ENCODE measurements at places on chromosomes 2 and 18.
A peak's percentile ranks its signal among the peaks of the same experiment; 100 is the strongest.

DNA sequence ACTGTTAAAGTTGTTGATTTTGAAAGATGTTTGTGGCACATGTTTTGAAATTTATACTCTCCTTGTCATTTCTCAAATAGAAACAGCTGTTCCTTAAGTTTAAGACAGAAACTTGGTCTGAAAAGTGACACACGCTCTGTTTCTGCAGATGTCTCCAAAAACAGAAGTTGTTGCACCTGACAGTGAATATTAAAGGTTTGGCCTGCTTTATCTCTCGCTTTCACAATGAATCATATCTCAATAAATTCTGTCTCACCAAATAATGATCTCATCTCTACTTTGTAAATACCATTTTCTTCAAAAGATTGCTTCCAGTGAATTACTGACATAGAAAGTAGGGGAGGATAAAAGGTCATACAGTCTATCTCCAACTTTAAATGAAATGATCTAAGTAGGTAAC lies 294.9 kb upstream of the SYT4 start:
- no peak for DNase-seq

DNA sequence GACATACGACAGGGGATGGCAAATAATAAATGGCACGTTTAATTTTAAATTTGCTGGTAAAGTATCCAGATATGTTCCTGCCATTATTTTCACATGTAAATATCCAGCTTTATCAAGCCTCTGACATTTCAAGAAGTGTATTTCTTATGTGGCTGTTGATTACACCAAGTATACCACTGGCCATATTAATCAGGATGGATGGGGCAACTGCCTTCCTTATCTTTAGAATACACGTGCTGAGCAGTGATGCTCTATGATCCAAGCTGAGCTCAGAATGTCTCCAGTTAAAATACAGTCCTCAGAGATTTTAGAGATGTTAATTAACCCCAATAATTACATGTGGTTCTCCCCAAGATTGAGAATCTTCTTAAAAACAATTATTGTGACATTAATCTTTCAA lies 38.3 kb upstream of the RAPGEF4 start:
- no peak for DNase-seq

- no peak for DNase-seq
These were observed 75.8 kb upstream of the LRPPRC start for GRCh38 chr2:44071454-44072046.

DNA sequence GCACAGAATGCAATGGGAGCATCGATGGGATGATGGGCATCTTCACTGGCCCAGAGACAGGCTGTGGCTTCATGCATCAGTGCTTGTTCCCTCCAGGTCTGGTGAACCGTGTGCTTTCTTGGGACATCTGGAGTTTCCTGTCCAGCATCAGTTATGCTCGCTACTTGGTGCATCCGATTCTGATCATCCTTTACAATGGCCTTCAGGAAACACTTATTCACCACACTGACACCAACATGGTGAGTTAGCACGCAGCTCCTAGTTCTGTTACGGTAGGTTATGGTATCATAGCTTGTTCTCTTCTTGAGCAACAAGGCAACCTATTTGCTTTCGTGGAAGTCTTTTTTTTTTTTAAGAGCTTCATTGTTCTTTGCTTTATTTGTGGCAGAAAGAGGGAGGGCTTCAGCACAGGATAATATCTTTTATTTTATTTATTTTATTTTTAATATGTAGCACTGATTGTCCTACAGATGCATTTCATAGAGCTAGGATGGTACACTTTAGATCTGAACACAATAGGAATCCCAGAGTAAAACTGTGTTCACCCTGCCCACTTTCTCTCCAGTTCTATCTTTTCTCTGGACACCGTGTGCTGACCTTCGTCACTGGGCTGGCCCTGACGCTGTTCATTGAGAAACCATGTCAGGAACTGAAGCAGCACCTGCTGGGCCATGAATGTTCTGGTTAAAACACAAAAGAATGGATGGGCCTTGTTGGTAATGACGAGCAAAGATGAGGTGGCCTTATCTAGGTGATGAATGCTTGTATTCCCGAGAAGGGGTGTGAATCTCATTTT lies 71.2 kb upstream of the SEC11C start:
- DNase-seq = no peak

DNA sequence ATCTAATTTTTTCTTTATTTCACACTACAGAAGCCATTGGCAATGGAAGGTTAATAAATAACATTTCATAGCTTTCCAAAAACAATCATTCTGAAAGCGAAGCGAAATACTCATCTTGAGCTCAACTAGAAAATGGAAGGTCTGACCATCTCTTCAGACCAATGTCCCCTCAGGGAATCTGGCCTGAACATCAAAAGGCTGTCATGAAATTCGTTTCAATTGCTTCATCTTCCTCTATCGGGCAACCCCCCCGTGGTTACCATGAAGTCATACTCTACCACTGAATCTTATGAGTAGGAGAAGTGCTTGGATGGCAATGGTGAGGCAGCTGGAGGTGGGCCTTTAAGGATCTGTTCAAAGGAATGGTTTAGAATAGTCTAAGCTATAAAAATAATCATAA lies 22.9 kb upstream of the CYTIP start:
- DNase-seq = no peak

DNA sequence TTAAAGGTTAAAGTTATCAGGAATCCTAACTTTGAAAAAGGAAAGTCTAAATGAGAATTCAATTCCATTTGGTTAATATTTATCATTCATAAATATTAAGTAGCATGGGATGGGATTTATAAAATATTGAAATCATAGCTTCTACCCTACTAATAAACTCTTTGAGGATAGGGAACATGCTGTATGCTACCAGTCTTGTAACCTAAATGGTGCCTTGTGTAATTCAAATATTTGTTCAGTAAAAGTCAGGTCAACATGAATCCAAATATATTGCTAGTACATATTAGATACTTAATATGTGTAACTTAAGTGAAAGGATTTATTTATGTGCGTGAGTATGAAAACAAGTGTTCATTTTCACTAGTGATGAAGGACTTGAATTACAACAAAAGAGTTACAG lies 94.1 kb downstream of the CAMKMT start:
- no peak for DNase-seq

GRCh38 chr2:207330912-207331311 lies 165.2 kb upstream of the KLF7 start:
- DNase-seq = no peak

- no peak for DNase-seq
These were observed 254.9 kb downstream of the NDUFA10 start for GRCh38 chr2:239770246-239770639.

GRCh38 chr18:24176727-24177416 lies 38.0 kb downstream of the CABYR start:
- DNase-seq = peak; percentile 66

DNA sequence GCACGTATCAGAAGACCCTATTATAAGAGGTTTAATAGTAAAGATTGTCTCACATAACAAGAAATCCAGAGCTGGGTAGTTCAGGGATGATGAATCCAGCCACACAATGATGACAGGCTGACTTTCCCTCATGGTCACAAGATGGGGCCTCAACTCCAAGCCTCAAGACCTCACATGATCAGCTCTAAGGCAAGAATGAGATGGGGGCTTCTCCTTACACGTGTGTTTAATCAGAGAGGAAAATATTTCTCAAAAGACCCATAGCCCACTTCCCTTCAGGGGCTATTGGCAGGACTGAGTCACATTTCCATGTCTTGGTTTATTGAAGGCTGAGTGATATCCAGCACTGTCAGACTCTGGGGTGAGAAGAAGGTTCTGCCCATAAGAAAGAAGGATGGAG lies 100.2 kb upstream of the FOSL2 start:
- DNase-seq = no peak

GRCh38 chr2:150126143-150126740 lies 361.2 kb downstream of the RND3 start:
- DNase-seq = no peak

DNA sequence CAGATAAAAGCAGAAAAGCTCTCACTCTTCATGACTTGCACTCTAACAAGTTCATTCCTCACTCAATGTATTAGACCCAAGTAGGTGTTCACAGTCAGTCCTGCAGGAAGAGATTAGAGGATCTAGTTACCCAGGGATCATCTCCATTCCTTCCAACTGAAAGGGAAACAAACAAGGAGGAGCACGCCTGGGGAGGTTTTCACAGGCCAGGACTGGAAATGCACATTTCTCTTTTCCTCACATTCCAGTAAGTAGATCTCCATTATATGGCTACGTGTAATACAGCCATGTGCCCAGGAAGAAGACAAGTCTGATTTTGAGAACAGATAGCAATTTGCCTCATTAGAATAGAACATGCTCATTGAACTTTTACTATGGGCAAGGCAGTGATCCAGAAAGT lies 1132.2 kb upstream of the FAM98A start:
- DNase-seq = no peak

DNA sequence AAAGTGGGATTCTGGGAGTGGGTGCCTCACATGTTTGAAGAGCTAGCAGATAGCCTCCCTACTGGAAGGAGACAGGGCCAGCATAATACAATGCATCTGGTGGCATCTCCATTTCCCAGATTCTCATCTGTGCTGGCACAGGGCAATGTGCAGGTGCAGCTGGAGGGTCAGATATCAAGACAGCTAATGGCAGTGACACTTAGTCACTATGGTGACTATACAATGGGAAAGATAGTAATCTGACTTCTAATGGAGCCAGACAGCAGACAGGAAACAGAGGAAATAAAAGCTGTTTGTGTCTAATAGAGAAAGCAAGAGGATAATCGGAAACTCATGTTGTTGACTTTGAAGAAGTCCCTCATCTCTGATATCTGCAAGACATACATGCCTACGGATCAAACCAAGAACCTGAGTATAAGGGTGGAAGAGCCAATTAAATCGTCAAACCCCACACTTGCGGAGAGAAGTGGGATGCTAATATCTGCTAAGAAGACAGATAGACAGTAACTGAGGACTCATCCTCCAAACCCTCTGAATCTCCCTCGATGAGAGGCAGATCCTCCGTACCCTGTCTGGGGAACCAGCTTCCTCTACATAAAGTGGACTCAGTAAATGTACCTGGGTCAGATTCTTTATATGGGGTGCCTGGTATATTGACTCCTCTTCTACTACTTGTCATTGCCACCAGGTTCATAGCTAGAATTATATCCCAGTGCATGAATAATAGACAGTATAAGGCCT lies 692.7 kb downstream of the SOCS6 start:
- DNase-seq = no peak

DNA sequence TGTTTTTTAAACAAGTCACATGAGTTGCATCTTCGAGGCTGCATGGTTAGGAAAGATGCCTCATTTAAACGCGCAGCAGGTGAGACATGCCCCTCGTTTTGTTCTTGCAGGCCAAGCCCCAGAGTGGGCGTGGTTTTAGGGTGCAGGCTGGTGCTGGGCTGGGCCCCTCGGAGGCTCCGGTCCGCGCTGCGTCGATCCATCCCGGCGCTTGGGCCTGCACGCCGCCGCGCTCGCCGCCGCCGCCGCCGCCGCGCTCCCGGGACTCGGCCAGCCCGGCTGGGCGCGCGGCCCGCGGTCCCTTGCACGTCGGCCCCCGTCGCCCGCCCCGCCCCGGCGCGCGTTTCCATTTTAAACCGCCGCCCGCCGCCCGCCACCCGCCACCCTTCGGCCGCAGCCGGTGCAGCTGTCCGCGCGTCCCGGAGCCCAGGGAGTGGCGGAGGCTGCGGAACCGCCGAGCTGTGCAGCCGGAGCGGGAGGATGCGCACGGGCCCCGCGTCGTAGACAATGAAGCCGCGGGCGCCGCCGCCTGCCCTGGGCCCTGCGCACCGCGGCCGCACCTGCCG lies 175.5 kb downstream of the AGAP1 start:
- DNase-seq = peak; percentile 63

DNA sequence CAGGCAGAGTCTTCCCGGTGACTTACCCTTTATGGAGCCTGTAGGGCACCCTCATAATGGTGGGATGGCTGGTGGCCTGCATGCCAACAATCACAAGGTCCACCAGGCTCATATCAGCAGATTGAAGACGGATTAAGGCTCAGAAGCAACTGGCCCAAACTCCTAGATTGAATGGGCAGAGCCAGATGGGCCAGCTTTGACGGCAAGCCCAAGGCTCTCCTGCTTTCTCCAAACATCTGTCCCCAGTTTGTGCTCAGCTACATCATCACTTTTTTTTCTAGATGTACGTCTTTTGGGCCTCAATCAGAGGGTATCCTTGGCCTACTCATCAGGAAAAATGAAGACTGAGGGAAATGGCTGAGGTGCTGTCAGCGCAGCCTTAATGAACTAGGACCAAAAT lies 114.6 kb downstream of the VIT start:
- no peak for DNase-seq

DNA sequence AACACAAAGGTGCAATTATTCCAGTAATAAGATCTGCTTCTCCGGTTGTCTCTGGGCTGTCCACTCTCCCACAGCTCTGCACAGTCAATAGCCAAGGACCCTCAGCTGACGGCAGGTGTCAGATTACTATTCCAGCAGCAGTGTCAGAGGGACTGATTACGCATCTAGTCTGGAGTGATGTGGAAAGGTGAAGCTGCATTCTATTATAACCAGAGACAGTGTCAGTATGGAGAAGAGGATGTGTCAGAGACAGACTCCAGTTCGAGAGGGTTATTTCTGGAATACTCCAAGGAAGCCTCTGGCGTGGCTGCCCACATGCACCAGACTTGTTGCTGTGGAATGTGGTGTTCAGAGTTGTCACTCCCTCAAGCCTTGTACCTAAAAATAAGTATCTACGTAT lies 163.6 kb upstream of the TMEM200C start:
- no peak for DNase-seq

GRCh38 chr2:63846487-63846886 lies 4.8 kb downstream of the UGP2 start:
- no peak for DNase-seq

Measured in NCI-H1930 (cell line).